ENCODE measurements at places on chromosomes 2 and 18.

- DNase-seq = no peak
These were observed 44.7 kb downstream of the ITSN2 start for GRCh38 chr2:24315669-24316068.

DNA sequence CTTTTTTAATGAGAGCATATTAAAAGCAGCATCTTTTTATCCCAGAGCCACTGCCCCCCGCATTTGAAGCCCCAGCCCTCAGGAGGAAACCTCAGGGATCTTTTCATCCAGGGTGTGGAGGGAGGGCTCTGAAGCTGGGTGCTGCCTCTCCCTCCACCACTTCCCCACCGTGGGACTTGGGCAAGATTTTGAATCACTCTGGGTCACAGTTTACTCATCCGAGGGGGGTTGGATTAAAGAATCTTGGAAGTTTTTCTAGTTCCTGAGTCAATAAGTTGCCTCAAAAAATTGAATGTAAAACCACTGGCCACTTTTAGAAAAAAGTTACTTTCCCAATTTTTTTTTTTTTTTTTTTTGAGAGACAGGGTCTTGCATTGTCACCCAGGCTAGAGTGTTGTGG lies 62.0 kb upstream of the ANKRD44 start:
- DNase-seq = no peak

DNA sequence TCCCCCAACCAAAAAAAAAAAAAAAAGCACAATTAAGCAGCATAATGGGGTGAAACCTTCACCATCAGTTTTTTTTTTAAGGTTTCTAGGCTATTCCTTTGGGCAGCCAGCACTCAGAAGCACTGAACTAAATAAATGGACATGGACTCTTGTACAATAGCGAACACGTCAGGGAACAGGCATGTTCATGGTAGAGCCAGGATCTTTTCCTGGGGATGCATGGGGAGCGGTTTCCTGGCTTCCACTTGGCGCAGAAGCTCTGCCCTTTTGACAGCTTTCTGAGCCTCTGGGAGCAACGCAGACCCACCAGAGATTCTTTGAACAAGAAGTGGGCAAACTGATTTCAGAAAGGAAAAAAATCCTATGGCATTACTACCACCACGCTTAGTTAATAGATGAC lies 35.0 kb downstream of the ALPK2 start:
- no peak for DNase-seq

DNA sequence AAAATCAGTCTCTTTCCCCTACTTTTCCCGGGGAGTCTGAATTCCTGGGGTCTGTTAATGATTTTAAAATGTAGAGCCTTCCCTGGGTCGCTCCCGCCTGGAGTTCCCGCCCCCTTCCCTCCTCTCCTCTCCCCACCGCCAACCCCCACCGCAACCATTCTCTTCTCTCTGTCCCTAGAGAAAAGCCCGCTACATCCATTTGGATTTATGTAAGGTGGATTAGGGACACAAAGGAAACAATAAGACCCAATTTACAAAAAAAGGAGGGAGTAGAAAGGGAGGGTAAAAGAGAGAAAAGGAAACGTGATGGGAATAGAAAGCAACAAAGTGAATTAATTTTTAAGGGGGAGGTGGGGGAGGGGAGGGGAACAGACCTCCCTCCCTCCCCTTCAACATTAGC lies 2.2 kb downstream of the EPHA4 start:
- DNase-seq = no peak

DNA sequence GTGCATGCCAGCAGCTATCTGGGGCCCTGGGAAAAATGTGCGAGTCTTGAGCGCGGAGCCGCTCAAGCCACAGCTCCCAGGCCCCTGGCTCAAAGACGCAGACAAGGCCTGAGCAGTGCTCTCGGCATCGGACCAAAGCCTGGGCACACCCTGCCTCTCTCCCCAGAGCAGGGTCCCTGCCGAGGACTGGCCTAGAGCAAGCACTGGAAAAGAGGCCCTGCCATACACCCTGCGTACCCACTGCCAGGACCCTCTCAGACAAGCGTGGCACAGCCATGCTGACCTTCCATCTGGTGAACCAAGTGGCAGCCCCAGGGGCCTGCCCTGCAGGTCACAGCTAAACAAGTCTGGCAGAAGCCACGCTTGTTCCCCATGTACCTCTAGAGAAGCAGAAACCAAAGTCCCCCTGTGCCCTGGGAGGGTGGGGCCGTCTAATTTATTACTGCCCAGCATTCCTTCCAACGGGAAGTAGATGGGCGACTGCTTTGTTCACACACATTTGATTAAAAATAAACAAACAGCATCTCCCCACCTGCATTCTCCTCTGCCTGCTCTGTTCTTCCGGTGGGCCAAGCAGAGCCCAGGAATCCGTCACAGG lies 14.0 kb downstream of the STK25 start:
- DNase-seq = no peak

DNA sequence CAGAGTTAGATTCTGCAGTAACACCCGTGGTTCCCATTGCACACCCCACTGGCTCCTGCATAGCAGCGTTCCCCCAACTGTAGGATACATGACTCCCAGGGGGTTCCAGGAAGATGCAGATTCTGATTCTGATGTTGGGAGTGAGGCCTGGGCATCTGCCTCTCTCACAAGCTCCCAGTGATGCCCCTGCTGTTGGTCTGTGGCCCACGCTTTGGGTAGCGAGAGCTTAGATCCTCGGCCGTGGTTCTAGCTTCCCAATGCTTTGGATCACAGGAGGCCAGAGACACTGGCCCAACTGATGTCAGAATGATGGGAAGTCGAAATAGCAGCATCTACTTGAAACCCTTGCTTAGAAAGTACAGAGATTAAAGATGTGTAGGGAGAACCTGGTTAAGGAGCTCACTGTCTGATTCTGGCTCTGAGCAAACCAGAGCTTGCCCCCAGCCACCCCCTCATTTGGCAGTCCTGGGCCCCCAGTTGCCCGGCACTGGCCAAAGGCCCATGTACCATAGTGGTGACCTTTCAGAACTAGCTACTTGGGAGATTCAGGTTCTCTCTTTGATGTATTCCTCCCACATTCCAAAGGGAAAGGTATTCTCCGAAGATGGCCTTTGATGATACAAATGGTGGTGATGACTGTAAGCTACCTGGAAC lies 197.5 kb downstream of the FAM210A start:
- no peak for DNase-seq

DNA sequence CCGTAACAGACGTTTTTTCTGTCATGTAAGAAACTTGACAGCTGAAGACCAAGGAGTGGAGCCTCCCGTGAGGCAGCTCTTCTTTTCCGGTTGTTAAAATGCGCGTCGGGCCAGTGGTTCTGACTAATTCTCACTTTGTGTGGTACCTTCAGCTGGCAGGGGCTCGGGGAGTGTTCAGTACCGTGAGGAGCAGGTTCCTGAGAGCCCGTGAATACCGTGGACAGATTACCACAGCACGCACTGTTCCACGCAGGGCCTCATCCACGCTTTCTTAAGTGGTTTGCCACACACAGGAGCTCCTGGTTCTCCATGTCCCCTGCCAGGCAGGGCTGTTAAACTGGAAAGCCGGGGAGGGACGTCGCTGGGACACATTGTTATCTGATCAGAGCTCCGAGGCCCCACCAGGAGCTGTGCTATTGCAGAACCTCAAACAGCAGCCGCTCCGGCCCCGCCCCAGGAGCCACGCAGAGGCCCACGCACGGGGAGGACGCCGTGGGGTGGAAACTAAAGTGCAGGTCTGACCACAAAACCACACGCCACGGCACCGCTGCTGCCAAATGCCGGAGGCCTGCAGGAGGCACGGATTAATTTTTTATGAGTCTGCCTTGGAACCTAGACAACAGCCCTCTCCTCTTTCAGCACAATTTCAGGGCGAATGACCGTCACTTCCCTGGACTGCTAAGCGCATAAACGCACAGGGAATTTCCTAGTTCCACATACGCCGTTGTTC lies 43.3 kb downstream of the NFATC1 start:
- DNase-seq = no peak

DNA sequence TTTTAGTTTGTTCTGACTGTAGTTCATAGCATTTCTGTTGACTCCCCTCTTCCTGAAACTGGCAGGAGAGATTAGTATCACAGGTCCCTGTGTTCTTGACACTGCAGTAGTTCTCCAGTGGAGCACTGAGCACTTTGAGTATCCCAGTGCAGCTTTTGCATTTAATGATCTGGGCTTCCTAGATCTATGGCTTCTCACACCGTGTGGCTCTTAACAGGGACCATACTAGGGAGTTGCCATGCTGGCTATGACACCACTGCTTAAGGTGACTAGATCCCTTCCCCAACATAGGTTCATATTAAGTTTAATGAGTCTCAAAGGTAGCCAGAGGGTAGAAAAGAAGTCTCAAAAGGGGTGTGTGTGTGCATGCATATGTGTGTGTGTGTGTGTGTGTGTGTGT lies 6.2 kb upstream of the MSTN start:
- DNase-seq = no peak

- DNase-seq = no peak
These were observed 68.8 kb downstream of the MAP4K4 start for GRCh38 chr2:101766337-101766736.

- no peak for DNase-seq
These were observed 705.3 kb downstream of the SOCS6 start for GRCh38 chr18:70994116-70994515.

DNA sequence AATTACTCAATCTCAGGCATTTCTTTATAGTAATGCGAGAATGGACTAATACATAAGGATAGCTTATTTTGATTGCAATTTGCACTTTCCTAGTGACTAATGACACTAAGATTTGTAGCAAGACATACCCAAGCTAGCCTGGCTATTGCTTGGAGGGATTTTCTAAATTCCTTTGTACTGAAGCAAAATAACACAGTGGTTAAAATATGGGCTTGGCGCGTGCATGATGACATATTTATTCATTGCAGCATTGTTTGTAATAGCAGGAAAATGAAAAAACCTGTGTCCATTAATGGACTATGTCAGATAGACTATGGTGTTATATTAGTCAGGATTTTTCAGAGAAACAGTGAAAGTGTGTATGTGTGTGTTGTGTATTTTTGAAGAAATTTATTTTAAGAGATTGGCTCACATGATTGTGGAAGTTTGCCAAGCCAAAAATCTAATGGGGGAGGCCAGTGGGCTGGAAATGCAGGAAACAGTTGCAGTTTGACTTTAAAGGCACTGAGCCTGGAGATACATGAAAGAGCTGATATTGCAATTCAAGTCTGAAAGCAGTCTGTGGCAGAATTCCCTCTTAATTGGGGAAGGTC lies 16.7 kb upstream of the LAPTM4A start:
- no peak for DNase-seq

- DNase-seq = no peak
These were observed 30.2 kb downstream of the NYAP2 start for GRCh38 chr2:225429717-225430116.
